Tibial nerve (tissue), 4 donors: ENCODE measurements at places on chromosomes 13 and 19. TPM values are rescaled to one million over a fixed set of nuclear protein-coding genes. Genes with fewer than 3 reads are reported as not detected.

GRCh38 chr13:80224468-80224867, 116.5 kb downstream of the SPRY2 start:
- no peaks in the 10 kb centered on the region for H3K36me3 ChIP-seq
- no peaks in the 10 kb centered on the region for H3K4me1 ChIP-seq
- H3K27ac ChIP-seq: no peak overlapping the region
- H3K4me3 ChIP-seq: no peak overlapping the region

DNA sequence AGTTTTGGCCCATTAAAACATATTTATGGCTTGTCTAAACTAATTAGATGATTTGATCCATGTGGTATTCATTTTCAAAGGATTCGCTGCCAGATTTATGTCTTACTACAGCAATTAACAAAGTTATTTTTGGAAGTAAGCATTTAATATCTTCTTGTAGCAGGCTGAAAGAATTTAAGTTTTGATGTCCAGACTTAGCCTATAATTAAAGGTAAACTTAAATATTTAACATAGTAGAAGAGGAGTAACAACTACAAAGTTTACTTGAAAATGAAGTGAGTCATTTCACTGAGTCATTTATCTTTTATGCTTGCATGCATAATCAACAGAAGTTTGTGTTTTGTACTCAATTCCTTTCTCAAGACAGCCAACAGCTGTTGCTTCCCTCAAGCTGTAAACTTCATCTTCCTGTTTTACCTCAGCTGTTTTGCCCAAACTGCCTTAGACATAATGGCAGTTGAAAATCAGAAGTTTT, 58.1 kb downstream of the EDNRB start:
- no peak overlapping the region for H3K27ac ChIP-seq
- no peak for DNase-seq
- H3K4me3 ChIP-seq: no peak overlapping the region

DNA sequence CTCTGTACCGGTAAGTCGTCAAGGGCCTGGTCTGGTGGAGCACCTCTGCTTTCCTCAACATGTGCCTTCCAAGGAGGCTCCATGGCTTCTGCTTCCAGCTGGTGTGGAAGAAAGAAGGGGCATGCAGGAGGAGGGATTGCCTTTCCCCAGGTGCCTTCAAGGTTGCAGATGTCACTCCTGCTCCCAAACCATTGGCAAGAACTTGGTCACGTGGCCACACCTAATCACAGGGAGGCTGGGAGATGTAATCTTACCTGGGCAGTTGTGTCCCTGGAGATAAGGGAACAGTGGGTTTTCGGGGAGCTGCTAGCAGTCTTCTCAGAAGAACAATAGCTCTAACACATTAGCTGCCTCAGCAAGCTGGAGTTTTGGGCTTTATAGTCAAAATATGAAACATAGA, 9.7 kb upstream of the GPR18 start:
- no peak for DNase-seq
- no peaks in the 10 kb centered on the region for H3K4me1 ChIP-seq
- no peaks in the 10 kb centered on the region for H3K36me3 ChIP-seq
- no peaks in the 10 kb centered on the region for H3K27me3 ChIP-seq
- H3K27ac ChIP-seq: no peak overlapping the region

DNA sequence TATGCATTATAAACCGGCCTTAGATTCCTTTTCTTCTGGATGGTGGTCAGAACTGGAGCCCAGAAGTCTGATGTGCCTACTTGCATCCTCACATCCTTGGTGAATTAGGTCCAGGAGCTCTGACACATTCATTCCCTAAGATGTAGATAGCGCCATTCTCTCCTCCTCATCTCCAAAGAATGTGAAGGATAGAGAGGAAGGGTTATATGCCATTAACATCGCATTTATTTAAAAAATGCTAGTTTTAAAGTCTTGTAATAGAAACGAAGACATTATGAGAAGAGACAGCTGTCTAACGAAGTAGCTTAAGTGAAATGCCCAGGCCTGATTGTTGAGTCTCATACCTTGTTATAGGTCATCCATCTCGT, 9.7 kb downstream of the MBNL2 start:
- no peaks in the 10 kb centered on the region for H3K36me3 ChIP-seq
- no peak overlapping the region for H3K27ac ChIP-seq
- H3K27me3 ChIP-seq: no peaks in the 10 kb centered on the region
- H3K4me1 ChIP-seq: peaks cover 55% of the 10 kb centered on the region
- H3K4me3 ChIP-seq: no peak overlapping the region
- no peak for DNase-seq

GRCh38 chr19:51458051-51458645, at the start of gene SIGLEC8:
Gene SIGLEC8 (minus strand): TSS chr19:51458454. CDS start chr19:51458387, 67 bp downstream.
- H3K36me3 ChIP-seq: no peaks in the 10 kb centered on the region
- DNase-seq: no peak

DNA sequence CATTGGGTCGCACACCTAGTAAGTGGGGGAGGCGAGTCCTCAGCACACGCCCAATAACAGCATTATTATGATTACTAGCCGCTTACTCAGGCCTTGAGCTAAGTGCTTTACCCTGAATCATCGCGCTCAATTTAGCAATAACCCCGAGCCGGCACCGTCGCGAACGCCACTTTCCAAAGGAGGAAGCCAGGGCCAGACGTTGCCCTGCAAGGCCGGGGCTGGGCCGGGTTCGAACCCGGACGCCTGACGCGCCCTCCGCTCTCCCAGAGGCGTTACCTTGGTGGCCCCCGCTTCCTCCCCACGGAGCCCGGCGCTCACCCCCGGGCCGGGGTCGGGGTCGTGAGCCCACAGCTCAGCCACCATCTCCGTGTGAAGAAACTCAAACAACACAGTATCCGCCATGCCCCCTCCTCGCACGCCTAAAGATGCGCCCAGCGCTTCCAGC, at the start of gene TRAPPC6A:
Gene TRAPPC6A (minus strand): TSS at position 421 of the 445 bp plus-strand sequence. CDS start 19 bp downstream, at position 402.
- H3K4me3 ChIP-seq: peak within 1 kb of the TSS; percentile 60
- DNase-seq: peak; percentile 18
- peaks cover 14% of the 10 kb centered on the region for H3K4me1 ChIP-seq
- peak within 1 kb of the TSS; percentile 96 for H3K27ac ChIP-seq
- H3K27me3 ChIP-seq: no peaks in the 10 kb centered on the region

RXFP2 gene
- total RNA-seq: 2.2 TPM

LCP1 gene
- 23.9 TPM for total RNA-seq

FXYD3 gene
- 18.8 TPM for total RNA-seq

NLRP9 gene
- not detected for total RNA-seq

ZNF230 gene
- 5.1 TPM for total RNA-seq

ZC3H4 gene
- total RNA-seq: 25.5 TPM

ADAMTSL5 gene
- 17.4 TPM for total RNA-seq
